ENCODE measurements at places on chromosomes 1 and 21. TPM values are rescaled to one million over a fixed set of nuclear protein-coding genes. Genes with fewer than 3 reads are reported as not detected.

The MAP1LC3C gene
- polyA plus RNA-seq: not detected

The CYP4A11 gene
- polyA plus RNA-seq: not detected

DNA sequence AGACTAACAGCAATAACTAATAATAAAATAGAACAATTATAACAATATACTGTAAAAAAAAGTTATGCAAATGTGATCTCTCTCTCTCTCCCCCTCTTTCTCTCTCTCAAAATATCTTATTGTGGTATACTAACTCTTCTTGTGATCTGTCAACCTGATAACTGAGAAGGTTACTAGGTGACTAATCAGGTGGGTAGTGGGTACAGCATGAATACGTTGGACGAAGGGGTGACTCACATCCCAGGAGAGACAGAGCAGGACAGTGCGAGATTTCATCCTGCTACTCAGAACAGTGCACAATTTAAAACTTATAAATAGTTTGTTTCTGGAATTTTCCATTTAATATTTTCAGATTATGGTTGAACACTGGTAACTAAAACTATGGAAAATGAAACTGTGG lies 257.5 kb downstream of the LRRC40 start:
- no peak for DNase-seq

- no peak for DNase-seq
Measured at GRCh38 chr1:186530109-186530508, 69.2 kb upstream of the PDC start.

Data from CD8-positive, alpha-beta memory T cell (primary cell).